Iris pigment epithelial cell (primary cell): ENCODE measurements at places on chromosomes 2 and 18.

- no peak for DNase-seq
Observed at GRCh38 chr2:42954227-42954962, 162.0 kb upstream of the HAAO start.

GRCh38 chr18:45439851-45440645, 175.2 kb upstream of the SLC14A2 start:
- peak; percentile 5 for DNase-seq

DNA sequence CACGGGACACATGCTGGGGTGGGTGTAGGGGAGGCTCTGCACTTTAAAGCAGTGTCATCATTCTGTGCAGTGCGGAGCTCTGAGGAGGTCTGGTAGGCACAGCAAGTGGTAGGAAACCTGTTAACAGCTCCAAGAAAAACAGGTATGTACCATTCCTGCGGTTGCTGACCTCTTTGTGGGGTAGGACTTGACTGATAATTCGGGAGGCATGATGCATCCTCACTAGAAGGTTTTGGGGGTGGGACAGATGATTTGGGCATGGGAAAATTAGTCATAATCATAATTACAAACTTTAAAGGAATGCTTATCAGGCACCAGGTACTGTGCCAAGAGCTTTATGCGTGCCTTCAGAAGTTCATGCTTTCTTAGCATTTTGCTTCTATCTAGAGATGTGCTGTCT, 9.7 kb downstream of the DOK1 start:
- no peak for DNase-seq

- DNase-seq, result peak; percentile 33
Observed at GRCh38 chr2:120037995-120038541, 25.2 kb downstream of the EPB41L5 start.

DNA sequence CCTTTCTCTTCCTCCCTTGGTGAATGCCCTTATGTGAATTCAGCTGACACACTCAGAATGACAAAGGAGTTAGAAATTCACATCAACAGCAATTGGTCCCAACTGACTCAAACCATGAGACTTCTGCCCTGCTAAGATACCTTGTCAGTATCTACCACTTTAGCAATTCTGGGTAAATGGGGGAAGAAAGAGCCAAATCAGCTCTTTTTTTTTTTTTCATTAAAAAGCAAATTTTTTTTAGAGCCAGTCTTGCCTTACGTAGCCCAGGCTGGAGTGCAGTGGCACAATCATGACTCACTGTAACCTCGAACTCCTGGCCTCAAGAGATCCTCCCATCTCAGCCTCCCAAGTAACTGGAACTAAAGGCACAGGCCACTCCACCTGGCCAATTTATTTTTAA, 1.7 kb upstream of the PPP4R1 start:
- peak; percentile 34 for DNase-seq

DNA sequence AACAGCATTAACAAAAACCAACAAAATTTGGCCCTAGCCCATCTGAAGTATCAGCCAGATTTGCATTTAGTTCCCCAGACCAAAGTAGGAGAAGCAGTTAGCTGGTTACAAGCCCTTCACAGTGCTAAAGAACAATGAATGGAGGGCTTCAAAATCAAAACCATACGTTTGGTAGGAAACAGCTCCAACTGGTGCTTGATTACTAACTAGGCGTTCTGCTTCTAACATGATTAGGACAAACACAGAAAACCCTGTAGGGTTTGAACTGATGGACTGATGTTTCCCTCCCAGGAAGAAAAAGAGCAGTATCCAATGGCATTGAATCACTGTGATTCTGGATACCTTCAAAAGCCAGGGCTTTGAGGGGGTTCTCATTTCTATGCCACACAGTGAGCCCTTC, 20.5 kb upstream of the STAT4 start:
- DNase-seq, result no peak

GRCh38 chr2:105404736-105405135, 5.9 kb upstream of the FHL2 start:
- DNase-seq, result no peak

DNA sequence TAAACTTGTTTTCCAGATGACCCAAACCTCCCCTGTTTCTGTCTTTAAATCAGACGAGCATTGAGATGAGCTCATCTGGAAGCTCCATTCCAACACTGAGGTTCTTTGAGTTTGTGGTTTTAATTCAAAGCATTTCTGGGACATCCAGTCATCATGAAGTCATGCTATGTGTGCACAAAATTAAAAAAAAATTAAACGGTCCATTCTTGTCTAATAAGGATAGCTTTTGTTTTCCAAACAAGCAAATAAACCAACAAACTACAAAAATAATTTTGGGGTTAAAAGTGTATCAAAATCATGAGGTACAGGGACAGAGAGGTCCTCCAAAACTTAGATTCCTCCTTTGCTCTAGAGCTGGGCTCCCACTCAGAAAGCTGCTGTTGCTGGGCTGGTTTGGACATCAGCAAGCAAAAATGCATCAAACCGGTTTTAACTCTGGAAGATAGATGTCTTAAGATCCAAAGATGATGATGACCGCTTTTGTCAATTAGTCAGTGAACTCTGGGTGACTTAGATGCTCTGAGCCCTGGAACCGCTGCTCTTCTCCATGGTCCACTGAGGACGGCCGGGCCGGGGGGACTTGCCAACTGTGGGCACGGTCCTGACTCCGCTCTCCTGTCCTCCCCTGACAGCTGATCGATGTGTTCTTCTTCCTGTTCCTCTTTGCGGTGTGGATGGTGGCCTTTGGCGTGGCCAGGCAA, 65.4 kb downstream of the TRPM8 start:
- peak; percentile 89 for DNase-seq

- DNase-seq, result peak; percentile 2
Observed at GRCh38 chr18:65659312-65659711, 91.5 kb upstream of the CDH7 start.

DNA sequence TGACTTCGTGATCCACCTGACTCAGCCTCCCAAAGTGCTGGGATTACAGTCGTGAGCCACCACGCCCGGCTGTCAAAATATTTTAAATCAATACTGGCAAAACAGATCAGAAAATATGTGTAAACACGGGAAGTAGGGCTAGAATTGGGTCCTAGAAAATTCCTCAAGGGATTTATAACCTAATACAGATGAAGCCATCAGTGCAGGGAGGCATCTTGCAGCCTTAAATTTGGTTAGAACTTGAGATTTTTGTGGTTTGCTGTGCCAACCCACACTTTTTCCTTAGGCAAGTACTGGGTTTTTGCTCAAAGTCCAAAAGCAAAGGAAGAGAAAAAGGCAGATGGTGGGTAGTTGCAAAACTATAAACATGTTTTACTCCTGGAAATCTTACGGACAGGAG, 33.7 kb upstream of the NFE2L2 start:
- no peak for DNase-seq

GRCh38 chr18:63730773-63731172, 28.0 kb downstream of the SERPINB11 start:
- DNase-seq, result no peak

DNA sequence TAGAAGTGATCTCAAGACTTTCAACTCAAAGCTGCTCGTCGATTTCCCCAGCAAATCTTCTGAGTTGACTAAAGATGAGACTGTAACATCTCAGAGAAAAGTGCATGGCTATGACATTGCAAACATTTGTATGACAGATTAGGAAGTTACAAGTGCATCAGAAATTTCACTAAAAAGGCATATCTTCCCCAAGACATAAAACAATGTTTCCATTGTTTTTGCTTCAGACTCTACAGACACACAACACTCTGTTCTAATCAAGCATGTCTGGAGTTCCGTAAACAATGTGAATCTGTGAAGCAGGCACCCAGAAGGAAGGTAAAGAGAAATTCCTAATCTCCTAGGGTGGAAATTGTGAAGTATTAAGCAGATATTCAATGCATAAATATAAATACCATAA, 144.6 kb upstream of the LYPD1 start:
- DNase-seq, result no peak

GRCh38 chr2:10764896-10765295, 43.5 kb downstream of the ATP6V1C2 start:
- DNase-seq, result no peak

DNA sequence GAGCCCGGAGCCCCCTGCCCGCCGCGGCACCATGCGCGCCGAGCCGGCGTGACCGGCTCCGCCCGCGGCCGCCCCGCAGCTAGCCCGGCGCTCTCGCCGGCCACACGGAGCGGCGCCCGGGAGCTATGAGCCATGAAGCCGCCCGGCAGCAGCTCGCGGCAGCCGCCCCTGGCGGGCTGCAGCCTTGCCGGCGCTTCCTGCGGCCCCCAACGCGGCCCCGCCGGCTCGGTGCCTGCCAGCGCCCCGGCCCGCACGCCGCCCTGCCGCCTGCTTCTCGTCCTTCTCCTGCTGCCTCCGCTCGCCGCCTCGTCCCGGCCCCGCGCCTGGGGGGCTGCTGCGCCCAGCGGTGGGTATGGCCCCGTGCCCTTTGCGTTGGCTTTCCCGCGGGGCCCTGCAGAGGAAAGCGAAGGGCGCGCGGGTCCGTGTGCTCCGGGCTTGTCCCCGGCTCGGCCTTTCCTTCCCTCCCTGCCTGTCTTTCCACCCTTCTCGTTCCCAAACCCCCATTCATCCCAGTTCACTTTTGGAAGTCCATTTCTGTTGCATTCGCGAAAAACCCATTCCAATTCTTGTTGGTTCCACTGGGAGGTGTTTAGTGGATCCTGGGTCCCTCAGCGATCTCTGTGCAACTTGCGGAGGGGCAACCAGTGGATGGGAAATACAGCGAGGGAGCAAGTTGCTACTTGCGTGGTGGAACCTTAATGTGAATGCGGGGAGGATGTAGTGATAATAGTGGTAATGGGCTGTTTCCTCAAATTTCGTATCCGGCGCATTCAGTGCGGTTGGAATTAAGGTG, 599 bp downstream of the ADAM23 start:
- peak; percentile 42 for DNase-seq

DNA sequence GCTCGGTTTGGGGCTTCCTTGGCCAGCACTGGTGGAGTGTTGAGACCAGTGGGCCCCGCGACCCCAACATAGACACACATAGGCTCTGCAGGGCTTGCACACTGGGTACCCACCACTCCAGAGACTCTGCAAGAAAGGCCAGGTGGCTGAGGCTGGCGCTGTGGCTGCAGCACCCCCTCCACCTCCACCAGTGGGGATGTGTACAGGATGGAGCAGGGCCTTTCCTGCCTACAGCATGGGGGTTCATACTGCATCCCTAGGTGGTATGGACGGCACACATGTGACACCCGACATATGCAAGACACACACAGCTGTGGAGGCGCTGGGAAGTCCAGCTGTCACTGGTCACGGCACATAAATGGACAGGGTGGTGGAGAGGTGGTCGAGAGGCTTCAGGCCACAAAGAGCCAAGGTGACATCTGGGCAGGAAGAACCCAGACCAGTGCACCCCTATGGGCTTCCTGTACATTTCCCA, 1.3 kb downstream of the RNPEPL1 start:
- no peak for DNase-seq

DNA sequence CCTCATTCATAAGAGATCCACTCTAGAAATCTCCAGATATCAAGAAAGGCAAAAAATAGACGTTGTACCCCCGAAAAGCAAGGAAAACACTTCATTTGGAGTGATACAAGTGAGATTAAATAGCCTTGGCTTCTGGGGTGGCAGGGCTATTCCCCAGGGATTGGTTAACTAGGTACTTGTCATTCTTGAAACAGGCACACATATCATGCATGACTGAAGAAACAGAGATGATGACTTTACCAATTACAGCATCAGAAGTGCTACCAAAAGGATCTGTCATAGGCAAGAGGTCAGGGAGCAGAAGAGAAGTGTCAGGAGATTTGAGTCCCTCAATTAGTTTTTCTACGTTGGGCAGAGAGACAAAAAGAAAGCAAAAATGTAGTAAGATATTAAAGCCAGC, 45.2 kb upstream of the NFU1 start:
- DNase-seq, result no peak

GRCh38 chr2:48439102-48439501, 90.9 kb upstream of the STON1 start:
- DNase-seq, result peak; percentile 23

- peak; percentile 14 for DNase-seq
Observed at GRCh38 chr2:222169346-222169745, 129.5 kb downstream of the PAX3 start.

- peak; percentile 60 for DNase-seq
Observed at GRCh38 chr2:29583104-29583503, 338.3 kb downstream of the ALK start.

DNA sequence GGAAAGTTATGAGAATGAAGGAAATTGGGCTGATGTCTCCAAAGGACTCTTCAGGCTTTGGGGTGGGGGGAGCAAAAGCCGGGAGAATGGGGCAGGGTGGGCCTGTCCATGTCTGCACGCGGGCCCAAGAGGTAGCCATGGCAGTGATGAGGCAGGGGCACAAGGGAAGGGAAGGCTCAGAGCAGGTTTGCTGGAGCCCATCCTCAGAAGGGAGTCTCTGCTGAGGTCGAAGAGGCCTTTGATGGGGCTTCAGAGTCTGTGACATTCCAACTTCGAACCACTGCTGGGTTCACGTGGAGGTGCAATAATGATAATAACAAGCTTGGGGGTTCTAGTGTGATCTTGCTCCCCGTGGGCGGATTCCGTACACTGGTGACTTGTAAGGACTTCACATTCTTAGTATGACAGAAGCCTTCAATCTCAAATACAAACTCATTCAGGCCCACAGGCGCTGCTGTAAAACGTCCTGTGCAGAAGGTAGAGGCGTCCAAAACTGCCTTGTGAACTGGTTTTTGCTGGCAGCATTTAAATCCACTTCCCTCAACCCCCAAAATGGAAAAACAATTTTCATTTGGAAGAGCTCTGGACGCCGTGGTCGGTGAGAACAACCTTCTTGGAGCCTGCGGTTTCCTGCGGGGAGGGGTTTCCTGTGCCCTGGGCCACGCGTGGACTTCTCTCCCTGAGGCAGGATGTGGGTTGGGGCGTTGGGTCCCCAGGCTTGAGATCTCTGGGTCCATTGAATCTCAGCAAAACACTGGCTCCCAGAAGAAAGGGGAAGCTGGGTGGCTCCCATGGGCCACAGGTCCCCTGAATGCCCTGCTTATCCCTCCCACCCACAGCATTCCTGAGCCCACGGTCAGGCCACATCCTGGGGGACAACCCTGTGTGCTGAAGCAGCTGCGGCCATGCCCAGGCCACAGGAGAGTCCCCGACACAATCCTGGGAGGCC, 151.0 kb downstream of the TPO start:
- no peak for DNase-seq

GRCh38 chr2:73925853-73926492, 707 bp upstream of the DGUOK start:
- no peak for DNase-seq

DNA sequence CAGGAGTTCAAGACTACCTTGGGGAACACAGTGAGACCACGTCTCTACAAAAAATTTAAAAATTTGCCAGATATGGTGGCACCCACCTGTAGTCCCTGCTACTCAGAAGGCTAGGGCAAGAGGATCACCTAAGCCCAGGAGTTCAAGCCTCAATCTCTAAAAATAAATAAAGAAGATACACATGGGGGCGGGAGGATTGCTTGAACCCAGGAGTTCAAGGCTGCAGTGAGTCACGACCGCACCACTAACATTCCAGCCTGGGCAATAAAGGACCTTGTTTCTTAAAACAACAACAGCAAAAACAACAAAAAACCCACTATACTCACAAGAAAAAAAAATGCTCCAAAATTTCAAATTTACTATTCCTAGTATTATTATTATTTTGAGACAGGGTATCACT, 10.0 kb upstream of the ICA1L start:
- DNase-seq, result no peak

GRCh38 chr18:65869527-65869926, 118.7 kb downstream of the CDH7 start:
- no peak for DNase-seq

GRCh38 chr2:171081649-171082111, 79.0 kb downstream of the TLK1 start:
- no peak for DNase-seq

GRCh38 chr2:168295051-168295450, 47.7 kb upstream of the STK39 start:
- DNase-seq, result no peak
